ENCODE measurements at places on chromosomes 11 and 22.

GRCh38 chr11:4454021-4454420, 4.9 kb downstream of the OR52K2 start:
- DNase-seq: no peak

DNA sequence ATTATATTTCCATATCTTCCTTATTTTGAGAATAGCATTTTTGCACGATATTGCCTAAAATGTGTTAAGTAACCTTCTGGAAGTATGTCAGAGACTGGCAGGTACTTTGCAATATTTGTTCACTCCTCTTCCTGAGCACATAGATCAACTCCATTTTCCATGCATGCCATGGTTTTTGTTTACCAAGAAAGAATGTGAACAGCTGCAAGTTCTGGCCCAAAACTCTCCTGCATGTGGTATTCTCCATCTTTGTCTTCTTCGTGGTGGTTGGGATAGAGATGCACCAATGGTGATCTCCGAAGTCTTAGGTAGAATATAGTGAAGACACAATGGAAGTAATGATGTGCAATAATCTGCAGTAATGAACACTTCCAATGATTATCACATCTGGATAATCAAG, 2241.0 kb upstream of the RAG2 start:
- no peak for DNase-seq

GRCh38 chr11:112878033-112878601, 83.1 kb upstream of the NCAM1 start:
- DNase-seq: no peak

DNA sequence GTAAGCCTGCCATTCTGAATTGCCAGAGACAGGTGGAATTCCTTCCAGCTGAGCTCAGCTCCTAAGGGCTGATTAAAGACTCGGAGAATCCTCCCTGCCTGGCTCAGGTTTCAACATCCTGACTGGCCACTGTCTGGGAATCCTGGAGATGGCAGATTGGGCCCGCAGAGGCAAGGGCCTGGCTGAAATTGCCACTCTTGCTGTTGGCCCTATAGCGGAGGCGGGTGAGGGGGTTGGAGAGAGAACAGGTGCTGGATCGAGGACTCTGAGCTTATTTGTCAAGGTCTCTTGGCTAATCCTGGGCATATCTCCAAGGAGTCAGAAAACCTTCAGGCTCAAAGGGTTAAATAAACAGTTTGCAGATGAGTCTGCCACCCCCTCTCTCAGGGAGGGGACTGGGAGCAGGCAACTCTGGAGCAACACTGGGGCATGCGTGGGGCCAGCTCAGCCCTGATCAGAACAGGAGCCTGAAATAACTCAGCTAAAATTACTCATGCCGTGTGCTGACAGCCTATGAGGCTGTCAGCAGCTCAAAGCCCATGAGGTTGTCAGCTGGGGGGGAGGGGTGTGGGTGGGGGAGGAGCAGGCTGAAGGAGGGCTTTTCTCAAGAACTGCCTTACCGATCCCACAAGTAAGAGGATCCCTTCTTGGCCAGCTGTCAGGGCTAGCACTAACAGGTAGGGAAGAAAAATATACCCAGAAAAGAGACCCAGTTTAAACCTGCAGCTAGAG, 14.7 kb upstream of the MFRP start:
- DNase-seq: no peak

GRCh38 chr11:60809691-60810090, 24.6 kb downstream of the MS4A10 start:
- DNase-seq: no peak

DNA sequence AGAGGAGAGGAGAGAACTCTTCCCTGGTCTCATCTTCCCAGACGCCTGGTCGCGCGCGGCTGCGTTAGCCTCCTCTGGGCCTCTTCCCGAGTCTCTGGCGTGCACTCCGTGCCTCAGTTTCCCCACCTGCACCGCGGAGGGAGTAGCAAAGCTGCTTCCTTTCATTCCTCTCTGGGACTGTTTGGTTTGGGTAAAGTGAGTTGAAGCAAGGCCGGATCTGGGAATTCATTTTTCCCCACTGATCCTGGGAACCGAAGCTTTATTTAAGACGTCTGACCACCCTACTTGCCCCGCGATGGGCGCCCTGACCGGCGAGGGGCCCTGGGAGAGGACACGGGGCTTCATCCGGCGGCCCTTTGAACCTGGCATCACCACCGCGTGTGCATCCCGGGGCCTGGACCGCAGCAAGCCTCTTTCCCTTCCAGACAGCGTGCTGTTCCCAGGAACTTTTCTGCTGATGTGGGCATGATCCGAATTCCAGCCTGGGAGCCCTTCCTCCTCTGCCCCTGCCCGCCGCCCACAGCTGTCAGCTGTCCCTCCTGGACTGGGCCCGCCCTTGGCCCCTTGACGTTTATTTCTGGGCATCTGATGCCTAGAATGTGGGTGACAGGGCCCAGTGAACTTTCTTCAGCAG, 758 bp downstream of the LDLRAD3 start:
- DNase-seq: no peak

DNA sequence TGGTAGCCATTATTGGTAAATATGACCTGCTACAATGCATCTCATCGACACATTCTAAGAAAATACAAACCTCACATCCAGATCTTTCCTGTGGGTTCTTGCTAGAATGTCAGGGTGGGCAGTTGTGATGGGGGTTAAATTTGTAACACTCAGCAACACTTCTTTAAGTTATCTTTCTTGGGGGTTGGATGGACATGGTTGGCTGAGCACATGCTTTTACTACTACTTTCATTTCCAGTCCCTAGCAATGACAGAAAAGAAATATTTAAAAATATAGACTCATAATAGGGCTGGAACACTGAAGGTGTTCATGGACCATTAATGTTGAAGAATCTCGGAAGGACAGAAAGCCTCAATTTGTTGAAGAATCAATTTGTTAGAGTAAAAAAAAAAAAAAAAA, 57.6 kb downstream of the APOL3 start:
- no peak for DNase-seq

GRCh38 chr11:93330446-93330984, at the start of gene DEUP1:
Gene DEUP1, plus strand, starts transcription at chr11:93330742. Its CDS starts 1,518 bp downstream, at chr11:93332260.
- peak; percentile 31 for DNase-seq

DNA sequence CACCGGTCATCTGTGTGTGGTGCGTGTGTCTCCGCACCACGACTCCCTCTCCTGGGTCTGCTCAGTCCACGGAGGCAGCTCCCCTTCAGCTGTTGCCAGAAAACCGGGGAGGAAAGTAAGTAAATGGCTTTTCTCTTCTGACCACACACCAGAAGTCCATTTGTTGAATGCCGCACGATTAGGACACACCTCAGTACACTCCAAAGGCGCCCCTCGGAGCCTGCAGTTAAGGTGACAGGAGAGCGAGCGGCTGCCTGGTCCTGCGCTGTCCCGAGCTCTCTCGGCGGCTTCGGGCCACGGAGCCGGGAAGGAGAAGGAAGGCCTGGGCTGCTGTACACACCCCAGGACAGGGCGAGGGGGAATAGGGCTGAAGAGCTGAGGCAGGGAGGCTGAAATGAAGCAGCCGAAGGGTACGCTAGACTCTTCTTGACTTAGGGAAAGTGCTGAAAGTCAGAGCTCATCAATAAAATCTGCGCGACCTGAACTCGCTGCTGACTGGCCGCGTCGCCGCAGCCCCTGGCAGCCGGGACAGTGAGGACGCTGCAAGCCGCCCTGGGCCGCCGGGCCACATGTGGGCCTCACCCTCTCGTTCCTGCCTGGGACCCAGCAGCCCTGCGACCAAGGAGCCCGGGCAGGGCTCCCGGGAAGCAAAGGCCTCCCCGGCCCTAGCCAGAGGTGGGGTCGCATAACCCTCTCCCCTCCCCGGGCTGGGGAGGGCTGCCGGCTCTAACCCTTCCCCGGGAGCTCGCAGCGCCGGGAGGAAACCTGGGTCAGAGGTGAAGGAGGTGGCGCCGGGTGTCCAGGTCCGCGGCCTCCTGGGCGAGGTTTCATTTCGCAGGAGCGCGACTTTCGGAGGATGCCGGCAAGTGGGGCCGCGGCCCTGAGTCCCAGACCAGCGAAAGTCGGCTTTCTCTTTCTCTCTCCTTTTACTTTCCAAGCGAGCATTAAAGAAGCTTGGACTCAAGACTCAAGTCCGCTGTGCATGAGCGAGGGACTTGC, 1.6 kb upstream of the PAX6 start:
- DNase-seq: peak; percentile 46

- DNase-seq: no peak
Observed at GRCh38 chr22:47842119-47842518, 1079.7 kb downstream of the TBC1D22A start.

DNA sequence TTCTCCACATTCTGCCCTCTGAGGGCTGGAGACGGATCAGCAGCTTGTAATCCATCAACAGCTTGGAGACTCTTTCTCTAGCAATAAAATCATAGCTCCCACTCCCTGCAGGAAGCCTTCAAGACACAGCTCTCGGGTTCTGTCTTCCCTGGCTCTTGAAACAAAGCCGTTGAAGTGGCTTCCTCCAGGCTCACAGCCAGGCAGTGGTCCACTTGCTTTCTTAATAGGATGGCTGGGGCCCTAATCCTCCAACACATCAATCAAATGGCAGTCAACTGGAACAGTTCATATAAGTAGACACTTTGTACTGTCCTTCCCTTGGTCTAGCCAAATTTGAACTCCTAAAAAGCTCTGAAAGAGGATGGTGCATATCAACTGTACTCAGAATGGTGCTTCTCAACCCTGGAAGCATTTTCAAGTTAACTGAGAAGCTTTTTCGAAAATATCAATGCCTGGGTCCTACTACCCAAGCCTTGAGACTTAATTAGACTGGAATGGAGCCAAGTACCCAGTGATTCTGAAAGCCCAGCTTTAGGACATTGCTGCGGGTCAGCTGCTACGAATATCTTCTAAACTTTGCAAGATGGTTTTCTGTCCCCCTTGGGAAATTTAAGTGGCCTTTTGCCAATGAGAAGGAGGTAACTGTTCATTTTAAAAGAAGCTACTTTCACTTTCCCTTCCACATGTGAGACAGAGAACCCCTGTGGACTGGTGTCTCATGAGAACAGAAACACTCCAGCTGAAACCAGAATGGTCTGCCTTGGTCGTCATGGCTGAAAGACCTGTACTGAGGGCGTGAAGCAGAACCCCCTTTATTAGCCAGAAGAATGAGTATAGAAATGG, 74.7 kb downstream of the SC5D start:
- no peak for DNase-seq

DNA sequence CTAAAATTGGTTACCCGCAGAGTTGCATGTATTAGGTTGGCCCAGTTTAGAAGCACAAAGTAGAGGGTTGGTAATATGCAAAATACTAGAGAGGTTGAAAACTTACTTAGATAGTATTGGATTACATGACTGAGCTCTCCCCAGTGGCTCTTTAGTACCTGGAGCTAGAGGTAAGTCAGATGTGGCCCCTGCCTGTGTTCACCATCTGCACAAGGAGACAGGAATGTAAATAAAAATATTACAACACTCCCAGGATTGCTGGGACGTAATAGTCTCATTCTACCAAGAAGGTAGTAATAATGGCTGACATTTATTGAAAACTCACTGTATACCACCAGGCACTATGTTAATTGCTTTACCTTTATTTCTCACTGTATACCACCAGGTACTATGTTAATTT, 129.6 kb downstream of the SLC17A6 start:
- no peak for DNase-seq

GRCh38 chr22:27686534-27686933, 115.0 kb downstream of the MN1 start:
- no peak for DNase-seq

- DNase-seq: no peak
Observed at GRCh38 chr11:115660030-115660805, 156.0 kb upstream of the CADM1 start.

DNA sequence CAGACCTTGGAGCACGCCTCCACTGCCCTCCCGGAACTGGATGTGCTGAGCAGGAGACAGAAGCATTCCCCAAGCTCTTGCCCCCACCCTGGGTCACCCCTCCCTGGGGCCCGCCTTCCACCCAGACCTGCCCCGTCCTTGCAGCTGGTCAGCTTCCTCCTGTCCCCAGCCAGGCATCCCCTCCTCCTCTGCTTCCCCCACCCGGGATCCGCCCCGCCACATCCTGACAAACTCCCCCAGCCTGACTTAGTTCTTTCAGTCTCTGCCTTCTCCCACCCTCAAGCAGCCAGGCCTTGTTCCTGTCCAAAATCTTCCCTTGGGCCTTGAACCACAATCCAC, 1.1 kb upstream of the PLXNB2 start:
- DNase-seq: no peak

DNA sequence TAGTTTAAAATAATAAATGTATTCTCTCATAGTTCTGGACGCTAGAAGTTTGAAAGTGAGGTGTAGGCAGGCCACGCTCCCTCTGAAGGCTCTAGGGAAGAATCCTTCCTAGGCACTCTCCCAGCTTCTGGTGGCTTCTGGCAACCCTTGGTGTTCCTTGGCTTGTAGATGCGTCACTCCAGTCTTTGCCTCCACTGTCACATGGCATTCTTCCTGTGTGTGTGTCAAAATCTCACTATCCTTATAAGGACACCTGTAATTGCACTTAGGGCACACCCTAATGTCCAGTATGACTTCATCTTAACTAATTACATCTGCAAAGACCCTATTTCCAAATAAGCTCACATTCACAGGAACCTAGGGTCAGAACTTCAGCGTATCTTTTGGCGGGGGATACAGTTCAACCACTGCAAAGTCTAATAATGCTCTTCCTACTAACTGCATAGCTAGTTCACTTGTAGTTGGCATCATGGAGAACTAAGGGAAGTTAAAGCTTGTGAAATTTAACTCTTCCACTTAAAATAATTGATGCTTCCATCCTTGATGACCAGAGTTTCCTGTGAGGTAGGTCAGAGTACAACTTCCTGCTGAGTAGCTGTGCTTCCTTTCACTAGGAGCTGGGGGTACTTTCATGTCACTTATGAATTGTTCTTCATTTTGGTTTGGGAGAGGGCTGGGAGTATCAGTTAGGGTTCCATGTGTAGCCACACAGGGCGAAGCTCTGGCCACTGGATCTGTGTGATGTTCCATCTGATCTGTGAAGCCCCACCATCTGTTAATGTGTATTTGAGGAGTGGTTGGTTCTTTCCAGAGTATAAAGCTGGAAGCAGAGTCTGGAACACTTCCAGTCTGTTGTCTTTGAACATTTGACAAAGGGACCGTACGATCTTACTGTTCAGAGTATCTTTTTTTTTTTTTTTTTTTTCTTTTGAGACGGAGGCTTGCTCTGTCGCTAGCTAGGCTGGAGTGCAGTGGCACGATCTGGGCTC, 10.5 kb downstream of the YWHAH start:
- no peak for DNase-seq

GRCh38 chr11:74683279-74683871, 47.9 kb downstream of the CHRDL2 start:
- no peak for DNase-seq
